ENCODE measurements at places on chromosomes 7 and 10.

DNA sequence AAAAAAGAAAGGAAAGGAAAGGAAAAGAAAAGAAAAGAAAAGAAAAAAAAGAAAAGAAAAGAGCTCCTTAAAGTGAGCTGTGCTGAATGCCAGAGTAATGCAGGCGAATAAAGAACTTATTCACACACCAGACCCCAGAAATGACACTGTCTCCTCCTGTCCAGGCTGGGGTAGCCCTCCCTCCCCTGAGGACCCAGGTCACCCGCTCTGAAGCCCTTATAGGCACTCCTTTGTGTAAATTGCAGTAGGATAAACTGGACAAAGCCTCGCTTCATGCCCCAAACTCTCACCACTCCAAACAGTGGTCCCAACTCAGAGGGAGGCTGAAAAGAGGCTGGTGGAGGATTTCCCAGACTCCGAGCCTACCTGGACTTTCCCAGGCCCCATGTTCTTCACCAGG is 46.3 kb downstream of the PKD1L1 start:
- DNase-seq: no peak

DNA sequence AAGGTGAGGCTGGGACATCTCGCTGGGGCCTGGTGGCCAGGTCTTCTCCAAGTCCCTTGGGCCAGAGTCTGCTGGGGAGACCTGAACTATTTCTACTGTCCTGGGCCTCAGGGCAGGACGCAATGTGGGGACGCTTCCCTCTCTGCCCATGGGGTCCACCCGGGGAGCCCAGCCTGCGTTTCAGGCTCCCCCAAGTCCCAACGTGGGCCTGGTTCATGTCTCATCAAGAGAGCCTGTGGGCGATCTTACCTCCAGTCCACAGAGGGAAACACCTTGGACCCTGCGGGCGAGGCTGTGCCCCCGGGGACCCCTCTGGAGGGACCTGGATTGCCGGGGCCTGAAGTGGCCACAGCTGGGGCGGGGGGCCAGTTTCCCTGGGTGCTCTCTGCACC is 91.7 kb downstream of the DNAJB6 start:
- DNase-seq: no peak

DNA sequence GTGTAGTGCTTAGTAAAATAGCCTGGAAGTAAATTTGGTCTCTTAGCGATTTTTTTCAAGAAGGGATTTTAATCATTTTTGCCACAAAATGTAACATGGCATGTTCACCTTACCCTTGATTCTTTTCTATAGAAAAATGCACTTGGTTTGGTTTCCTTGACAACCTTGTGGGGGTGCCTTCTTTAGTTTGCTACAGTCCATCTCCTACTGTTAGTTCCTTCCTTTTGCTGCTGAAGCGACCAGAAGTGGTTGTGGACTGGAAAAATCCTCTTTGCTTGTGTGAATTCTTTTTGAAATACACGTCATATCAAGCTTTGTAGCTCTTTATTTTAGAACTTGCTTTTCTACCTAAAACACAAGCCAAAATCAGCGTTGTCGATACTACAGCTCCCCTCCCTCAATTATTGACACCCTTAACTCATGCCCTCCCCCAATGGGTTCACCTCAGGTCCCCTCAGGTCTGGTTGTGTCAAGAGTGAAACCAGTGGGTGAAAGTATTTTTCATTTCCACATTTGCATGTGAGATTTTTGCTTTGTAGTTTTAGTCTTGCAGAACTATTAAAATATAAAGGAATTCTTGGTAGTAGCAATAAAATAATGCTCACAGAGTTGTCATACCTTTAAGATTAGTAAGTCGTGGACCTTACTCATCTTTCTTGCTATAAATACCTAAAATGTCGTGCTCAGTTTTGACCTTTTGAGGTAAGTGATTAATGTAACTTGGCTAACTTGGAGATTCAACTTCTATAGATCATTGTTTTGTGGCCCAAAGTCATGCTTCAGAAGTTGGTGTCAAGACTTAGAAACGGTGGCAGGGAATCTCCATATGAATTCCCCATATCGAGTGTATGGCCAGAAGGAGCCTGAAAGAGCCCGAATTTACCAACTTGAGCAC is 1.5 kb downstream of the ACTR3B start:
- no peak for DNase-seq

DNA sequence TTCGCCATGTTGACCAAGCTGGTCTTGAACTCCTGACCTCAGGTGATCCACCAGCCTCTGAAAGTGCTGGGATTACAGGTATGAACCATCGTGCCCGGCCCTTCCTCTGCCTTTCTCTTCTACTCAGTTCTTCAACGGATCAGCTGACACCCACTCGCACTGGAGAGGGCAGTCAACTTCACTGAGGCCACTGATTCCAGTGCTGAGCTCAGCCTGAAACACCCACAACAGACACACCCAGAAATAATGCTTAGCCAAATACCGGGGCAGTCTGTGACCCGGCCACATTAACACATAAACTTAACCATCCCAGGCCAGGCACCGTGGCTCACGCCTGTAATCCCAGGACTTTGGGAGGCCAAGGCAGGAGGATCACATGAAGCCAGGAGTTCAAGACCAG is 119.3 kb upstream of the CHST15 start:
- DNase-seq: no peak

- no peak for DNase-seq
These were observed 42.4 kb upstream of the FAM20C start for GRCh38 chr7:149791-150636.

GRCh38 chr10:5620966-5621365 is 45.4 kb downstream of the ASB13 start:
- no peak for DNase-seq

DNA sequence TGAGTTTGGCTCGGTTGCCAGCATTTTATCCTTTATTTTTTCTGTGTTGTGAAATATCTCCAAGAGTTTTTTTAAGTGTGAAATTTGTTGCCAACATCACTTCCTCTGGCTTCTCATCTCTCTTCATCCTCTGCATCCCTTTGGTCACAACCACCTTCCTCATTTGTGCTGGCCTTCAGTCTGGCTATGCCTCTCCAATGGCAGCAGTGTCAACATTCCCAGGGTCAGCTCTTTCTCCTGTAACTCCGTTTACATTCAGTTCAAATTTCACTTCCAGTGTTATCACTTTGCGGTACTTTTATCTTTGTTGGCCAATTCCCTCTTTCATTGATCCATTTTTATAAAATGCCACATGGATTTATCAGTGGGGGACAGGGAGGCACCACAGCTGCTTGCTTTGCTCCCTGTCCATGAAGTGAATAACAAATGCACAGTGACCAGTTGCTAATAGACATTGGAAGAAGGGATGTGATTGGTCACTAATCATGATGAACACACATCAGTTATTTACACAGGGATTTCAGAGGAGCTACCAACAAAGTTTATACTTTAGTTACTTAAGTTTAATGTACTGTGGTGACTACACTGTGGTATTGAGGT is 311.4 kb upstream of the LRGUK start:
- DNase-seq: no peak

DNA sequence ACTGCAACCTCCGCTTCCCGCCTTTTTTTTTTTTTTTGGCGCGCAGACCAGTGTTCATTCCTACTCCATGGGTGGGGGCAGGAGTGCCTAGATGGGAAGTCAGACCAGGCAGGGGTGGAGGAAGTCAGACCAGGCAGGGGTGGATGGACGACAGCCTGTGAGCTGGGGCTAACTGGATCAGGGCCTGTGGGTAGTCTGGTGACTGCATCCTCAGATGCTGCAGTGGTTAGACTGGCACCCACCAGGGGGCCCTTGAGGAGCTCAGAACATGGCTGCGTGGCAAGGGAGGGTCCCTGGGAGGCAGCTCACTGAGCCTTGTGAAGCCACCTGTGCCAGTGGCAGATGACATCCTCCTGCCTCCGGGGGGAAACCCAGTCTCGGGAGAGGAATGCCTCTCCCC is 35.1 kb downstream of the RCC1L start:
- no peak for DNase-seq

- no peak for DNase-seq
These were observed 101.7 kb upstream of the ZNF438 start for GRCh38 chr10:31133251-31133791.

- DNase-seq: no peak
These were observed 222.2 kb upstream of the NRP1 start for GRCh38 chr10:33556620-33557019.

DNA sequence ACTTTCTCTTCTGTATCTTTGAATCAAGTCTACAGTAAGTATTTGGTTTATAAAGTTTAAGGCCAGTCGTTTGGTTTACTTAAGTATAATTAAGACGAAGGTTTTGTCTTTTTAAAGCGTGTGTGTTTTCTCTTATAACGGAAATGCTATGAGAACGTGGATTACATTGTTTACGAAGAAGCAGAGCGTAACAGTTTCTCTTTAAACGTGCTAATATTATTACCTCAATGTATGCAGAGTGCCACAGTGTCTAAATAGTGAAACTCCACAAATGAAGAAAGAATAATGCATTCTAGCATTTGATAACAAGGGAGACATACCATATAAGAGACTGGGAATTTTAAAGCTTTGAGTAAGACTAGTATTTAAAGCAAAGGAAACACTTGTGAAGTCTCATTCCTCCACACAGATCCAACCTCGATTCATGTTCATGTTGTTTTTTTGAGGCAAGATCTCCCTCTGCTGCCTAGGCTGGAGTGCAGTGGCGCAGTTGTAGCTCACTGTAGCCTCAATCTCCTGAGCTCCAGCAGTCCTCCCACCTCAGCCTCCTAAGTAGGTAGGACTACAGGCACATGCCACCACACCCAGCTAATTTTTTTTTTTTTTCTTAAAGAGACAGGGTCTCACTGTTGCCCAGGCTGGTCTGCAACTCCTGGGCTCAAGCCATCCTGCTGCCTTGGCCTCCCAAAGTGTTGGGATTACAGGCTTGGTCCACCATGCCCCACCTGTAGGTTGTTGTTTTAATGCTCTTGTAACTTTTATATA is 75.1 kb downstream of the ANKRD61 start:
- no peak for DNase-seq

DNA sequence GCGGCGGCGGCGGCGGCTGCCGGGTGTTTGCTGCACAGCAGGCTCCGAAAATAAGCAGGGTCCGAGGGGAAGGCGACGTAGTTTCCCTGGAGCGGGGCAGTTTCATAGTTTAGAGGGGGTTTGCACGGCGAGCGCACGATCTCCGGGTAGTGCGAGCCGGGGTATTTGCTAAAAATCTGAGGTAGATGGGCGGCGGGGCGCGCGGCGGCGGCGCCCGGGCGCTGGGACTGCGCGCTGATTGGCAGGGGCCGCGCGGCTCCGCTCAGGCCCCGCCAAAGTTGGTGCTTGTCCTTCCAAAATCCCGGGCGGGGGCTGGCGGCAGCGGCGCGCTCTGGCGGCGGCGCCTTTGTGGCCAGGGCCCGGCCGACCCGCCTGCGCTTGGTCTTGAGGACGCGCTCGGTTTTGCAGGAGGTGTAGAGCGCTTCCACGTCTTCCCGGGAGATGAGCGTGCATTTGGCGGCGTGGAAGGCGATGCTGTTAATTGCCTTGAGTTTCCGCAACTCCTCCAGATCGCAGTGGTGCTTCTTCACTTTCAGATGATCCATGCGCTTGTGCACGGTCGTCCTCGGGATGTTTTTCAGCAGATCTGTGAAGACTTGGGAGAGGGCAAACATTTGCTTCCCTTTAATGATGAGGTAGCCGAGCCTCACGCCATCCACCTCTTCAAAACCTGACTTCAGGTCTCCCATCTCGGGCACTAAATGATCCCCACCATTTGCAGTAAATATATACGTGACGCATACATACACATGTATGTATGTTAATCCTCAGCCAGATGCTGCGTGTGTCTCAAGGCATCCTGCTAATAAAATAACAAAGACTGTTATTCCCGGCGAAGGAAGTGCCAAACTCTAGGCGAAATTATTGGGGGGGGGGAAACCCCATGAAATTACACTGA is 8.1 kb downstream of the SKIDA1 start:
- no peak for DNase-seq

DNA sequence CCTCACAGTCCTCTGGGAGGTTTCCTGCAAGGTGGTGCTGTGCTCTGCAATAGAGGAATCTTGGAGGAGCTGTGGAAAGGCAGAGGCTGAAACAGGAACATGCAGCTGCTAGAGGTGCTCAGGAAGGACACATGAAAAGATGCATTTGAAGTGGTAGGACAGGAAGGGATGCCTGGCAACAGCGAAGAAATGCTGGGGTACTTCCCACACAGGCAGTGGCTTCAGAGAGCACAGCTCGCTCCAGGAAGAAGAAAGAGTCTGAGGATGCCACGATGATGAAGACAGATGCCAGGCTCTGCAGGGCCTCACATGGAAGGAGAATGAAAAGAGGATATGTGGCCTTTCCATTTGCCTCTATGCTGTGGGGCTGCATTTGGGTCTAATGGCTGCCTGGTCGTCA is 77.0 kb upstream of the TMEM72 start:
- no peak for DNase-seq

GRCh38 chr10:26801831-26802230 is 58.9 kb downstream of the ABI1 start:
- DNase-seq: no peak

- DNase-seq: no peak
These were observed 39.8 kb downstream of the MET start for GRCh38 chr7:116711790-116712189.

DNA sequence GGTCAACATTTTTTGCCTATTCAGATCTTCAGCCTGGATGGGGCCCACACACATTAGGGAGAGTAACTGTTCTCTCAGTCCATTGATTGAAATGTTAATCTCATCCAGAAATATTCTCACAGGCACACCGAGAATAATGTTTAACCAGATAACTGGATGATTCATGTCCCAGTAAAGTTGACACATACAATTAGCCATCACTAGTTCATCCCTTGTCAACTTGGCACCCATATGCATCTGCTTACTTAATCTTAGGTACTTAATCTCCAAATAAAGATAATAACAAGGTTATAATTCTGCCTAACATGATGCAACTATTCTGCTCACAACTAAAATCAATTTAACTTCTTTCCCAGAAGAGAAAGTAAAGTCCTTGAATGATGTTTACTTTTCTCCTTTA is 502.6 kb downstream of the ADRA2A start:
- DNase-seq: no peak

- no peak for DNase-seq
These were observed 62.1 kb downstream of the IQUB start for GRCh38 chr7:123472327-123472726.

- no peak for DNase-seq
These were observed 42.2 kb downstream of the XPNPEP1 start for GRCh38 chr10:109880886-109881768.

DNA sequence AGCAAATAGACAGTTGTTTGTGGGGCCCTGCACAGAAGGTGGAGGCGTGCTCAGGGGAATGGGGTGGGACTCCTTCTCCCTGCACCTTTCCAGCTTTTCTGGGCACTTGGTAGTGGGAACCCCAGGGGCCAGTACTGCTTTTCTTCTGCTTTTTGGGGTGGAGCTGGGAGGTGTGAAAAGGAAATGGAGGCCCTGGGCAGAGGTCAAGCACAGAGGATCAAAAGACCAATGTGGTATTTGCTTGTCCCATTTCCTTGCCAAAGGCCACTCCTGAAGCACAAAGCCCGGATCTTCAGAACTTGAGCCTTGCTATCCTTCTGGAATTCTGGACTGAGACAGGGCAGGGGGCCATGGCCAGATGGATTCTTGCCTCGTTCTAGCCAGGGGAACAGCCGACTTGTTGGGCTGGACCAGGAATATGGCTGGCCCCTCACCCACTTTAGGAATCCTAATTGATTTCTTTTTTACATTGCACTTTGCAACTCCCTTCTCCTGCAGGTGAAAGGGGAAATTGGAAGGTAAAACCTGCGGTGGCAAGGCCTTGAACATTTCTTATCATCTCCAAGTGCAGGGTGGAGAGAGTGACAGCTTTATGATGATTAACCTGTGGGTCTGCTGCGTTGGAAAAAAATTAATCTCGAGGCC is 26.5 kb downstream of the ADRA2A start:
- DNase-seq: no peak

Data from activated CD8-positive, alpha-beta memory T cell treated with anti-CD3 and anti-CD28 coated beads for 1 hour (primary cell).